ENCODE measurements at places on chromosomes 16 and 17.

DNA sequence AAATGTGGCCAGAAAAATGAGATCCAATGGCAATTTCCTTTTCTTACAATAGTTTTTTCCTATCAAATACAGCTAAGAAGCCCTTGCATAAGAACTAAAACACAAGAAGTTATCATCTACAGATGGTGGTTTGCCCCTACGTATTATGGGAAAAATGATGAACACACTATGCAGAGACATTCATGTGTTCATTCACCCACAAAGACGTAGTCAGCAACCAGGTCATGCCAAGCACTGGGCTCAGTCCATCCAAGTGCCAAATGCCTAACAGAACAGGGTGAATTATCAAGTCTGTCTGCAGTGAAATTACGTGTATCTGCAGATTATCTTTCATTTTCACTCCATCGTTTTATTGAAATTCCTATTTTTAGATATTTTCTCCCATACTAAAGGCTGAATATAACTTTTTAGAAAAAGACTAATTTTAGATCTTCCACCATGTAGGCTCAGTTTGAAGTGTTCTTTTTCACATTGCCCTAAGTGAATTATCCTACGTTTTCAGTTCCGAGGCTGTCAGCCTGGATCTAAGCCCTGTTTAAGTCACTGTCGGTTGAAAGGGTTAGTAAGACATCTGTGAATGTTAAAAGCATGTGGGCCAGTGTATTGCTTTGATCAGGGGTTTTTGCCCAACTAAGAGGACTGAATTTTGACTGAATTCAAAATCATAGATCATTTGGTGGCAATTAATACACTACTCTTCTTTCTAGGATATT lies 78.1 kb upstream of the DHX40 start:
- DNase-seq = no peak

- no peak for DNase-seq
Observed at GRCh38 chr17:65229621-65229995, 92.4 kb downstream of the RGS9 start.

GRCh38 chr16:30839523-30840227 lies 52.7 kb upstream of the ZNF629 start:
- no peak for DNase-seq

DNA sequence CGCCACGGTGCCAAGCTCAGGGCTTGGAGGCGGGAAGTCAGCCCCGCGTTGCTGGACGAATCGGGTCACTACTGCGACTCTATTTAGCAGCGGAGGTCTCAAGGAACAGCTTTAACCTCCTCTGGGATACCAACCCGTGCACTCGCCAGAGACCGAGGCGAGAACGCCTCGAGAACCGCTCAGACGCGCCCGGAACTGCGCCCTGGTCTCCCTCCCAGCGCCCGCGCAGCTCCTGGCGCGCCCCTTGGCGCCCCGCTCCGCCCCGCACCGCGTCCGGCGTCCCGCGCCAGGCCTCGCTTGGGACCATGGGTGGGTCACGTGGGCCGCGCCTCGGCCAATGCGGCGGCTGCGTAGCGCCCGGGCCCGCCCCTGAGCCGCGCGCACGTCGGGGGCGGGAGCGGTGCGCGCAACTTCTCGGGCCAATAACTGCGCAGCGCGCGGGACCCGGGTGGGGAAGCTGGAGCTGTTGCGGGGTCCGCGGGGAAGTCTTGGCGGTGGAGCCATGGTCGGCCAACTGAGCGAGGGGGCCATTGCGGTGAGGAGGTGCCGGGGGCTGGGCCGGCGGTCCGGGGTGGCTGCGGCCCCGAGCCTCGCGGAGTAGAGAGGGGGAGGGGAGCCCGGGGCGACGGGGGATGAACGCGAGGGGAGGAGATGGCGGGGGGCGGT lies at the start of the genes RPA1 and SMYD4:
TSS of gene RPA1 (plus strand) at position 414 of the 666 bp plus-strand sequence. CDS start at position 503, 89 bp downstream.
TSS of gene SMYD4 (minus strand) at position 311 of the 666 bp plus-strand sequence. CDS start 1,908 bp downstream, outside the sequence.
- DNase-seq = peak; percentile 83

DNA sequence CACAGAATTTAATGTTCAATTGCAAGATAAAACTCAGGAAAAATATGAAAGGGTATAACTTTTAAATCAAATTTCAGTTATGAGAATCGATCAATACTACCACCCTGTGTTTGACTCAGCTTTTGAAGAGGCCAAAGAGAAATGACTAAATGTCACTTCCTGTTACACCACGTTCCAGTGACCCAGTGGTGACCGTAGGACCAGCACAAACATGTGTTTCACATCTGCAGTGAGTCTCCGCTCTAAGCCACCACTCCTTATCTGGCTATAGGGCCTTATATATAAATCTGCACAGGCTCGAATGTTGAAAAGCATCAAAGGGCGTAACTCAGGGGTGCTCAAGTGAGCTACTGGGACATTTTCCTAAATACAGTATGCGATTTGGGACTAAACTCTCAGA lies 36.1 kb downstream of the CYB5D2 start:
- DNase-seq = no peak

- DNase-seq = peak; percentile 14
Observed at GRCh38 chr17:19021622-19022083, 17.1 kb upstream of the FAM83G start.

DNA sequence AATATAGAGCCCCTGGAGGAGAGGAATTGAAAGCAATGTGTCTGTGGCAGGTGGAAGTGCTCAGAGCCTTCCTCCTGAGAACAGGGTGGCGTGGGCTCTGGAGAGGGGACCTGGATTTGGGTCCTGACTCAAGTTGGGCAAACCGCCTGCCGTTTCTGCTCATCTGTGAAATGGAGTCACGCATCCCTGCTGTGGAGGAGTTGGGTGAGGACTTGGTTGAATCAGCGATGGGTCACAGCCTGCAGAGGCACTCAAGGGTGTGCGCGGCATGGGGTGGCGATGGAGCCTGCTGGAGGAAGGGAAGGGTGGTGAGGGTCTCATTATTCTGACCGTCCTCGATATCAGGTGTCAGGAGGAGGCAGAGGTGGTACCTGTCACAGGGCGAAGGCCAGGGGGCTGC lies 3.1 kb downstream of the ADAD2 start:
- no peak for DNase-seq

- no peak for DNase-seq
Observed at GRCh38 chr17:6710317-6710716, 2.9 kb downstream of the SLC13A5 start.

DNA sequence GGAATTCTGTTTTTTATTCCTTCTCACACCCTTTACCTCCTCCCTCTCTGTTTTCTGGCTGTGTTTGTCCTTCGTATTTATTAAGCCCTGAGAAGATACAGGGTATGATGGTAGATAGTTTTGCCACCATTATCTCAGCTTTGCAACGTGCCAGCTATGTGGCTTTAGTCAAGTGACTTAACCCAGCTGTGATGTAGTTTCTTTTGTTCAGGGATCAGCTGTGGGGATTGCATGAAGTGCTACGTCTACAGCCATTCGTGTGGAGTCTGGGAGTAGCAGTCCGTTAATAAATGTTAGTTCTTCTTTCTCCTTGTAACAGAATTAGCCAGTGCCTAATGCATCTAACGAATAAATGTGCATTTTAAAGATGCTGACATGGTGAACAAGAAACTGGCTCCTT lies 128.4 kb downstream of the HAPSTR1 start:
- no peak for DNase-seq

DNA sequence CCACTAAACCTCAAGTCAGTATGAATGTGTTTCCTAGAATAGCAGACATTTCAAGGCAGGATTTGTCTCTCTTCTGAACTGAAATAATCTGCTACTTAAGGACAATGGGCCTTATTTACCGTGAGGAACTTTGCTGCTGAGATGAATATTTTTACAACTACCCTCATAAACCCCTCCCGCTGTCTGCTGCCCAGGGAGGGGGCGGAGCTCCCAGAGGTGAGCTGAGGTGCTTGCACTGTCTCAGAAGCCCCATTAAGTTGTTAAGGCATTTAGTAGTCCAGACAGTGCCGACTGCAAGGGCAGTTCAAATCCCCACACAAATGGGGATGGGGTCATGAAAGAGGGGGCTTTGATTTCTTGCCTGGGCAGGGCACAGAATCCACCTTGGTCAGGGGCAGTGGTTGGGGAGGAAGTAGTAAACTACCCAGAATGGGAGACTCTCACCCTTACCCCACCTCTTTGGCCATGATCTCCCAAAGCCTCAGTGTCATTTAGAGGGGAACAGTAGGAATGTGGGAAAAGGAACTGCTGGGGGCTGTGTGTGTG lies 19.2 kb downstream of the HNF1B start:
- DNase-seq = no peak

- no peak for DNase-seq
Observed at GRCh38 chr17:4389079-4389478, 22.6 kb upstream of the UBE2G1 start.

- DNase-seq = peak; percentile 46
Observed at GRCh38 chr17:76272541-76273444, 7.6 kb downstream of the UBALD2 start.

GRCh38 chr17:61384354-61384691 lies 15.3 kb upstream of the TBX2 start:
- no peak for DNase-seq

GRCh38 chr16:66300501-66300900 lies 66.0 kb upstream of the CDH5 start:
- DNase-seq = no peak

GRCh38 chr17:8126491-8127066 lies 2.7 kb upstream of the HES7 start:
- DNase-seq = peak; percentile 50

- DNase-seq = no peak
Observed at GRCh38 chr17:50967795-50968194, 101.6 kb upstream of the TOB1 start.

- DNase-seq = no peak
Observed at GRCh38 chr17:35879773-35880654, at the start of gene CCL5. TSS of gene CCL5 (minus strand) at chr17:35880360.

- no peak for DNase-seq
Observed at GRCh38 chr17:72878975-72879660, 213.4 kb downstream of the SLC39A11 start.

GRCh38 chr17:62823111-62823893 lies 15.2 kb upstream of the MARCHF10 start:
- no peak for DNase-seq

- no peak for DNase-seq
Observed at GRCh38 chr17:10799407-10799806, 4.5 kb downstream of the TMEM238L start.

GRCh38 chr16:5314377-5314776 lies 216.8 kb upstream of the EEF2KMT start:
- DNase-seq = no peak

DNA sequence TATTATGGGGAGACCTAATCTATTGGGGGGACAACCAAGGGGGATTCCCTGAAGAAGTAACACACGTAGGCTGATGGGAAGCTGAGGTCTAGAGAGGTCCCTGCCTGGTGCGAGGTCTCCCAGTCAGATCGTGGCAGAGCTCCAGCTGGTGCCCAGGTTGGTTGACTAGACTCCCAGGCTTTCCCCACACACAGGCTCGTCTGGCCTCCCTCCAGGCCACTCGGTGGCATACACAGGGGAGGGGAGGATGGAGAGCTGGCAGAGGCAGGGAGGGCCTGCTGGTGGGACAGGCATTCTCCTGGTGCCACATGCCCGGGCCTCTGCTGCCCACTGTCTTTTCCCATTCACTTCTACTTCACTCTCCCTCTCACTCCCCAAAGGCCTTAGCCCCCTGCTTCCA lies 8.5 kb upstream of the SOCS3 start:
- DNase-seq = no peak

- no peak for DNase-seq
Observed at GRCh38 chr16:89147085-89147817, 24.3 kb upstream of the CDH15 start.

DNA sequence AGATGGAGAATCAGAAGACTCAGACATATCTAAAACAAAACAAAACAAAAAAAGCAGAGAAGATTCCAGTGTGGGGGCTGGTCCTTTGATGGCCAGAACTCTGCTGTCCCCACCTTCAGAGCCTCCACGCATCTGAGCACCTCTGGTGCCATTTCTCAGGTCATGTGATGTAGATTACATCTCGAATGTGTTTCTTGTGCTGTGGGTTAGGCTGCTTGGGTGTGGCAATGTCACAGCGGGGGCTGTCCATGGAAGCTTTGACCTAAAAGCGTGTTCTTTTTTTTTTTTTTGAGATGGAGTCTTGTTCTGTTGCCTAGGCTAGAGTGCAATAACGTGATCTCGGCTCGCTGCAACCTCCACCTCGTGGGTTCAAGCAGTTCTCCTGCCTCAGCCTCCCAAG lies 51.2 kb downstream of the PLD6 start:
- DNase-seq = no peak

DNA sequence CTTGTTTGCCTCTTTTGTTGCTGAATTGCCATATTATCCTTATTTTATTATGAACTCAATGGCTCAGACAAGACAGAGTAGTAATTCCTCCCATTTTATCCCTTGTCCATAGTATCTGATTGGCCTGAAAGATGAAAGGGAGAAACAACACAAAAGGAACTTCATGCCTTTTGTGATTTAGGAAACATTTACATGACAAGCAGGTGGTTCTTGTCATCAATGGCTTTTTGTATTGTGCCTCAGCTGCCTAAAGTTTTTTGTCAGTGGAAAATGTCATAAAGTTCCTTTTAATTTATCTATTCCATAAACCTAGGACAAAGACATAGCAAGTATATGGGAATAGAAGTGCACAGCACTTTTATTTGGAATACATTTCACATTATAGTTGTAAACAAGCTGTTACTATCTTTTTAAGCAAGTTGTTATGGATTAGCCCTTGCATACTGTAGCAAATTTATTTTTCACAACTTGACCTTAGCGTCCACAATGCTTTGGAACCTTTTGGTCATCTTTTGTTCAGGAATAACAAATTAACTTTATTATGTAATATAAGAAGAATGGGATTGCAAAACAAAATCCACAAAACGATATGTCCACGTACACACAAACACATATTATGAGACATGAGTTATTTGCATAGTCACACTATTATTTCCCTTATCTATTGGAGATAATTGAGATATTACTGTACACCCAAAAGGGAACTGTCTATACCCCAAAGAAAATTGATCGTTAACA lies 12.4 kb upstream of the MPHOSPH6 start:
- DNase-seq = no peak

GRCh38 chr17:67121316-67121891 lies 77.0 kb downstream of the CACNG1 start:
- DNase-seq = no peak

DNA sequence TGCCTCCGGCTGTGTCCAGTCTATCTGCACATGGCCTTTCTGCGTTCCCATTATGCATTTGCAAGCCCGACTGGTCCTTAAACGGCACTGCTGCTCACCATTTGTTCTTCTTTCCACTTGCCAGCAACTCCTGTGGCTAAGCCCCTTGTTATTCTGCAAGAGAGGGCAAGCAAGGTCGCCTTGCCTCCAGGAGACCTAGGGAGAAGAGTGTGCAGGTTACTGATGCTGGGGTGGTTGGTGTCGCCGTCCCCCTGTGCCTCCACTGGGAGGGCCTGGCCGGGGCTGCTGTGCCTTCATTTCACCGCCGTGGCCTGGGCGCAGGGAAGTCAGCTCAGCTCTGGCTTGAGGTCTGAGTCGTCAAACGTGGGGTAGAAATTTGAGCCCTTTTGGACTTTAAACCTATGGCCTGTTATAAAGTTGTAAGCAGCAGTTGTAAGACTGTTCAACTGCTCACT lies 12.7 kb downstream of the SLC6A4 start:
- no peak for DNase-seq

DNA sequence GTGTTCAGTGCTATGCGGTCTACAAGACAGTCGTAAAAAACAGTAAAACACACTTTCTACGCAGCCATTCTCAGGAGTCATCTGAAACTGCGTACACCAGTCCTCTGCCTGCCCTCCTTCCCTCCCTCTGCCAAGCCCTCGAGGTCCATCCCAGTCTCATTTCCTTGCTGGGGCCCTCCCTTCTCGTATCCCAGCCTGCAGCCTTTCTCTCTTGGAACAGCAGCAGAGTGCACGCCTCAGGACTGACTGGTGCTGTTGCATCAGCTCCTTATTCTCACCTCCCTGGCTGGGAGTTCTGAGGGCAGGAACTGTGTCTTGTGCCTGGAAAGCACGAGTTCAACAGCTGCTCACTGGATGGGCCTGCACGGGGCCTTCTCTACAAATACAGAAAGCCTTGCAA lies 12.5 kb downstream of the FAHD1 start:
- DNase-seq = no peak

- DNase-seq = peak; percentile 61
Observed at GRCh38 chr16:81745704-81746558, 33.2 kb upstream of the PLCG2 start.

Data from T-helper 2 cell (primary cell).